ENCODE measurements at places on chromosomes 6 and 20.

GRCh38 chr6:6008648-6009421, 2.1 kb upstream of the NRN1 start:
- no peak for DNase-seq

- no peak for DNase-seq
These were observed 19.8 kb upstream of the ZNF184 start for GRCh38 chr6:27492631-27493190.

DNA sequence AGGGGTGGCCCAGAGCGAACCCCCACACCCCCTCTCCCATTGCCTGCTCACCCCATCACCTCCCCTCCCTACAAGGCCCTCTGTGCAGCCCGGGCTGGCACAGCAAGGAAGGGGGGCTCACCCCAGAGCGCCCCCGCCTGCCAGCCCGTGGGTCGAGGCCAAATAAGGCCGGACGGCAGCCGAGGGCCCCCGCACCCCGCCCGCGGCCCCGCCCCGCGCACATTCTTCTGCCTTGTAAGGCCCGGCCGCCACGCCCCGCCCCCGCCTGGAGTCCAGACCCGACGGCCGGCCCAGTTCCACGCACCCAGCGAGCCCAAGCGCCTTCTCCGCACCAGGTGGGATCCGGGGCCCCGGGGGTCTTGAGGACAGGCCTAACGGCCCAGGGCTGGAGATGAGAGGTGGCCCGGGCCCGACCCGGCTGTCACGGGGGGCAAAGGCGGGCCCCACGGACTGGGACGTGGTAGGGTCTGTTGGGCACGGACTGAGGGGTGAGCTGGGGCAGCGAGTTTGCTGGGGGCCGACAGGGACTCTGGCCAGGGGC, at the start of gene MYL9:
Gene MYL9, plus strand, starts transcription at position 293 of the 541 bp plus-strand sequence. CDS start 3,366 bp downstream, outside the sequence.
- peak; percentile 78 for DNase-seq

- DNase-seq, result no peak
These were observed 37.4 kb downstream of the HIVEP2 start for GRCh38 chr6:142907544-142907943.

DNA sequence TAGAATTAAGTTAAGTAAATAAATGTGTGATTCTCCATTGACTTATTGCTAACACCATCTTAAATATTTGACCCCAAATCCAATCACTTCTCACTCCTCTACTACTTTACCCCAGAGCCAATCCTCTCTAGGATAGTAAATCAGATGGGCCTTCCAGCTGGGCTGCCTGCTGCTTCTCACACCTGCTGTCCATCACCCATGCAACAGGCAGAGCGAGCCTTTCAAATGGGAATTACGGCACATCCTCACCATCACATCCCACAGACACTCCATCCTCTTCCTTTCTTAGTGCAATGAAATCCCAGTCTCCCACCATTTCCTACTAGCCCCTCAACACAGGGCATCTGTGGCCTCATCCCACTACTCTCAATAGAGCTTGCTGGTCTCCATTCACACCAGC, 34.0 kb downstream of the HLA-F start:
- no peak for DNase-seq

DNA sequence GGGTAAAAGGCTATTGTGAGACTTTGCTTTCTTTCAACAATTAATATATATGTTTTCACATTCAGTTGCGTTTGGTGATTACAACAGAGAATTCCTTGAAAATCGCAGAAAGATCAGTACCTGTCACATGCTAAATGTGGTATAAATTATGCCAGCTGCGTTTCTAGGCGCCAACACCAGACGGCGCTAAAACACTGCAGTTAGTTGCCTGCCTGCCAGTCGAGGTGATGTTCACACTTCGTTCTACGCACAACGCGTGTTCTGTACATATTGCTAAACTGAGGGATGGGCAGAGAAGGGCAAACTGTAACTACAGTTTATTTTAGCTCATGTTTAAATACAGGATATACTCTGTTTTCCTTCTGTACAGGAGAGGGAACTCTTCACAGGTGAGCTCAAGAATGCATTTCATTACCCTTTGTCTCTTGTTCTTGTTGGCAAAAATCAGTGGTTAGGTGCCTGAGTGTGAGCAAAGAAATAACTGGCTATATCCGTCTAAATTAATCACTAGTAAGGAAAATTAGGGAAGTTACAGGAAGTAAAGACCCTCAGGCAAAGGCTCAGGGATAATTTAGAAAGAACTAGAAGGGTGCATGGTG, 100.1 kb upstream of the RGS17 start:
- DNase-seq, result peak; percentile 75

GRCh38 chr6:47076422-47077344, 34.6 kb upstream of the ADGRF1 start:
- no peak for DNase-seq
